ENCODE measurements at places on chromosomes 7 and 10. TPM values are rescaled to one million over a fixed set of nuclear protein-coding genes. Genes with fewer than 3 reads are reported as not detected.

Gene BMI1
- 55.1 TPM for total RNA-seq

DNA sequence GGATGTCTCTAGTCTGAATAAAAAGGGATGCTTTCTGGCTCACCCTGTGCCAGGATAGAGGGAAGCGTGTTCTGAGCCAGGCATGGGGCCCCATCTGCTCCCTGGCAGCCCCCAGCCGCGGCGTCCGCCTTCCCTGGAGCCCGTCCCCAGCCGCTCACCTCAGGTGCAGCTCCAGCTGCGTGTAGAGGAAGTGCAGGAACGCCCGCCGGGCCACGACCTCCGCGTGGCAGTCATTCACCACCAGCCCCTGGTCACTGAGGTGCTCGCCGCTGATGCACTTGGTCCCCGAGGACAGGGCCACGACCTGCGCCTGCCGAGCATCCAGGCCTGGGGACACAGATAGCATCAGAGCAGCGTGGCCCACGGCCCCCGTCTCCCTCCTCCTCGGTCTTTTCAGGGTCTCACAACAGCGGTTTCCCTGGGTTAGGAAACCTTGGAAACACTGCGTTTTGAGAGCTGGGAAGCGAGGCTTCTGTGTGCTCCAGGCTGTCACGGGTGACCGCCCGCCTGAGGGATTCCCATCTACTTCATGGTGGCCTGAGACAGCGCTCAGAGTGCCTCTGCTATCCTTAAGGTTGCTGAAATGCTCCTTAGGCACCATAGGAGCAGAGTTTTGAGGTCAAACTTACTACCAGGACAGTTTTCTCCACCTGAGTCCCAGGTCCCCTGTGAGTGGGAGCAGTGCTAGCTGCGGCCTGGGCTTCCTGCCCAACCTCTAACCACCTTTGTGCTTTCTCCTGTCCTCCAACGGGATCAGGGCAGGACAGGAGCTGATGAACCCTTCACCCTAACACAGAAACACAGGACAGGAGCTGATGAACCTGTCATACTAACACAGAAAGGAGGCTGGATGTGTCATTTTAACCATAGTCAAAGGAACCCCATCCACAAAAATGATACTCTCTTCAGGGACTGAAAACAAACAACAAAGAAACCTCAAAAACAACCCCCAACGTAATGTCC, 186.1 kb downstream of the WDR37 start:
- H3K36me3 ChIP-seq, result no peaks in the 10 kb centered on the region
- no peaks in the 10 kb centered on the region for H3K27me3 ChIP-seq
- H3K4me3 ChIP-seq, result no peak overlapping the region
- H3K4me1 ChIP-seq, result no peaks in the 10 kb centered on the region

DNA sequence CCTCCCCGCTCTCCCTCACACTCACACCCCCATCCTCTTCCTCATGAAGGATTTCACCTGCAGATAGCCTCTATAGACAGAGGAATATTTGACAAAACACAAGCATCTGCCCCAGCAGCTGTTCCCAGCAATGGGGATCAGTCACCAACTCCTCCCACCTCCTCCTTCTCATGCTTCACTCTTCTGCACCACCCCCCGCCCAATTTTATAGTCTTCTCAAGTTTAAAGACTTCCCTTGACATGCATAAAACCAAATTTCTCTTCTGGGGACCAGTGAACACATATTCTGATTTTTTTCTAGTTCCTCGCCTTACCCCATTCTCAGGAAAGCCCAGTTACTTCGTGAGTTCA, 654.4 kb downstream of the LRMDA start:
- DNase-seq, result no peak
- no peaks in the 10 kb centered on the region for H3K4me1 ChIP-seq
- 0 out of 2 replicates have a peak, but pooled peaks cover 3% of the 10 kb centered on the region for H3K27me3 ChIP-seq
- no peak overlapping the region for H3K4me3 ChIP-seq

DNA sequence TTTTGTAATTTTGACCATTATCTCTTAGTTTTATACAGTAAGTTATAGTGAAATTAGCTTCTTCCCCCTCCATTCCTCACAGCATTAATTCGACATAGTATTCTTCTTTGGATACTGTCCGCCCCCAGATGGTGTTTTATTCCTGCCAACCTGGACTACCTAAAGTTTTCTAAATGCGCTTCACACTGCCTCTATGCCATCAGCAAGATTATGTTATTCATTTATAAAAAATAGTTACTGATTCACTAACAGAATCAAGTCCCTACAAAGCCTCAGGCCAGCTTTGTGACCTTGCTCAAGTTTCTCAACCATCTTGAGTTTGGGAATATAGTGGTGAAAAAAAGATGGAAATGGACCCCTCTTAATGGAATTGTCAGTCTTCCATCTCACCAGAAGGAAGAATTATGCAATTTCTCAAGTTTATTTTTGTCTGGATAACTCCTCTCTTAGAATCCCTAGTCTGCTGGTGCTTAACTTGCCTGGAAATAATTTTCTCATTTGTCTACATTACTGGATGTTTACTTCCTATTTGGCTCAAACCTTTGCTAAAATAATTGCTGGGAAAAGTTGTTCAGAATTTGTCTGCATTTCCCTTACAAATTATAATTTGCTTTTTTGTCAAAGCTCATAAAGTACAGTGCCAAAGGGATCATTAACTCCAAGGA, 16.7 kb upstream of the FGL2 start:
- H3K27me3 ChIP-seq, result no peaks in the 10 kb centered on the region
- H3K27ac ChIP-seq, result no peak overlapping the region
- H3K36me3 ChIP-seq, result no peaks in the 10 kb centered on the region
- no peak for DNase-seq

GRCh38 chr7:8343556-8343955, 81.6 kb upstream of the ICA1 start:
- H3K27me3 ChIP-seq, result no peaks in the 10 kb centered on the region
- H3K27ac ChIP-seq, result no peak overlapping the region
- no peak for DNase-seq
- no peaks in the 10 kb centered on the region for H3K4me1 ChIP-seq
- H3K4me3 ChIP-seq, result no peak overlapping the region

GRCh38 chr10:11782793-11783557, 40.2 kb upstream of the PROSER2 start:
- H3K4me1 ChIP-seq, result no peaks in the 10 kb centered on the region
- no peak overlapping the region for H3K4me3 ChIP-seq
- no peak overlapping the region for H3K27ac ChIP-seq
- no peaks in the 10 kb centered on the region for H3K36me3 ChIP-seq
- DNase-seq, result peak; percentile 24

DNA sequence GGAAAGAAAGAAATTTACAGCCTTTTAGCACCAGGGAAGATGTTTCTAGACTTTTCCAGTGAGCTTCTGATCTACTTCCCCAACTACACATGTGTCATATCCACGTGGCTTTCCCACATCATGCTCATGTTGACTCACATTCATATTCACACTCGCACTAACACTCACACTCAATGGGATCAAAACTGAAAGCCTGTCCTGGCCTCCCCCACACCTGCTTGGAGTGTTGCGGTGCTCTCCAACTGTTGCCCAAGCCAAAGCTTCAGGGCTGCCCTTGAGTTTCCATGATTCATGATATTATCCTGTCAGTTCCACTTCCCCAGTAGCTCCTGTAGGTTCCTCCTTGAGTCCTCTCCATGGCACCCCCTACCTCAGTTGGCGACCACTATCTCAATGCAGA, 444.4 kb downstream of the GATA3 start:
- no peak for DNase-seq
- H3K36me3 ChIP-seq, result no peaks in the 10 kb centered on the region
- H3K4me1 ChIP-seq, result no peaks in the 10 kb centered on the region
- H3K27me3 ChIP-seq, result no peaks in the 10 kb centered on the region

- H3K27ac ChIP-seq, result no peak overlapping the region
- no peak for DNase-seq
- no peaks in the 10 kb centered on the region for H3K4me1 ChIP-seq
Measured at GRCh38 chr7:51647486-51647885, 330.9 kb upstream of the COBL start.

Gene UPK3B
- 9.8 TPM for total RNA-seq

Gene HOXA6
- total RNA-seq, result 3.3 TPM

GRCh38 chr10:124921261-124921660, 20.7 kb upstream of the ZRANB1 start:
- H3K4me1 ChIP-seq, result peaks cover 17% of the 10 kb centered on the region
- no peak overlapping the region for H3K27ac ChIP-seq
- H3K27me3 ChIP-seq, result no peaks in the 10 kb centered on the region
- DNase-seq, result no peak
- peaks cover 2% of the 10 kb centered on the region for H3K36me3 ChIP-seq

DNA sequence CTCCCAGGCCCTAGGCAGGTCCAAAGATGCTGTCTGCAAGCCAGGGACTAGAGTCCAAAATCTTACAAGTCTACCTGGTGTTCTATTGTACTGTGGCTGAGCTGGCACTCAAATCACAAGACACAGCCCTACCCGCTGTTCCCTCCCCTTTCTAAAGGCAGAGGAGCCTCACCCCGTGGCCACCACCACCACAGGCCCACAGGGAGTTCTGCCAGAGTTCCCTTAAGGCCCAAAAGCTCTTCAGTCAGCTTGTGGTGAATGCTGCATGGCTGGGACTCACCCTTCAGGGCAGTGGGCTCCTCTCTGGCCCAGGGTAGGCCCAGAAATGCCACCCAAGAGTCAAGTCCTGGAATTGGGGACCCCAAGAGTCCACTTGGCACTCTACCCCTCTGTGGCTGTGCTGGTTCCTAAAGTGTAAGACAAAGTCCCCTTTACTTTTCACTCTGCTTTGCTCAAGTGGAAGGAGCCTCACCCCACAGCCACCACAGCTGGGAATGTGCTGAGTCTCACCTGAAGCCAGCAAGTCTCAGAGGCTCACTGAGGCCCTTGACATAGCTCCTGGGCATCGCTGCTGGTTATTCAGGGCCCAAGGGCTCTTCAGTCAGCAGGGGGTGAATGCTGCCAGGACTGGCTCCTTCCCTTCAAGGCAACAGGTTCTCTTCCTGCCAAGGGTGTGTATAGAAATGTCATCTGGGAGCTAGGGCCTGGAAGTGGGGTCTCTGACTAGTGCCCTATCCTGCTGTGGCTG, 48.8 kb upstream of the PSAP start:
- H3K4me1 ChIP-seq, result peaks cover 10% of the 10 kb centered on the region
- DNase-seq, result no peak
- H3K27ac ChIP-seq, result peak overlapping the region; percentile 25
- no peak overlapping the region for H3K4me3 ChIP-seq
- no peaks in the 10 kb centered on the region for H3K27me3 ChIP-seq

Gene NRAP
- total RNA-seq, result not detected

GRCh38 chr7:107870427-107871000, 20.5 kb upstream of the DLD start:
- H3K4me1 ChIP-seq, result no peaks in the 10 kb centered on the region
- no peak for DNase-seq

- H3K4me3 ChIP-seq, result no peak overlapping the region
- no peak for DNase-seq
- no peaks in the 10 kb centered on the region for H3K36me3 ChIP-seq
- peaks cover 4% of the 10 kb centered on the region for H3K27me3 ChIP-seq
- H3K27ac ChIP-seq, result no peak overlapping the region
- H3K4me1 ChIP-seq, result no peaks in the 10 kb centered on the region
Measured at GRCh38 chr7:51033727-51034520, 251.2 kb upstream of the GRB10 start.

DNA sequence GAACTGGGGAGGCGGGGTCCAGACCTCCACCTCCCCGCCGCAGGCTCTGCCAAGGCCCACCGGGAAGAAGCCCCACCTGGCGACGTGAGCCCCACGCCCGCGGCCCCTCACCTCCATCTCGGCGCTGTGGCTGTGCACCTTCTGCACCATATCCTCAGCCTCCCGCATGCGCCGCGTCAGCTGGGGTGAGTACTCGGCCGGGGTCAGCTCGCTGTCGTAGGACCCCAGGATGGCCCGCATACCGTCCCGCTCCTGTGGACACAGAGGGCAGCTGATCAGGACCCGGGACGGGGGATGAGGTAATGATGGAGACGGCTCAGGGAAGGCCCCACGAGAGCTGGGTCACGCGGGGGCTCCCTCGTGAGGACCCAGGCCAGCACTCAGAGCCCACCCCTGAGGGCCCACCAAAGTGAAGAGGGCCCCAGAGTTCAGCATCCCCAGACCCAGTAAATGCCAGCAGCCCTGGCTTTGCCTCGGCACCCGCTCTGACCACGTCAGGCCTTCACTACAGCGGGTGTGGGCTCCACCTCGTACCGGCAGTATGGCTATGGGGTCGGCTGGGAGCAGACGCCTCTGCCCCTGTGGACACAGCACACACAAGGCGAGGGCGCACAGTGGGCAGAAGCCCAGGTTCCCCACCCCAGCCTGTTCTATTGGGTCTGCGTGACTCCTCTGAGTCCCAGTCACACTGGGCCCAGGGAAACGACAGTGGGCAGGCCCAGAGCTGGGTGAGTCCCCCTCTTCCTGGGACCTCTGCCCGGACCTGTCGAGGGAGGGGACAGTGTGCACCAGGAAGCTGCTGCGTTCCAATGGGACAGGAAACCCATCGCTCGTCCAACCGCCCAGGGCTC, 218.1 kb downstream of the MAD1L1 start:
- H3K4me1 ChIP-seq, result no peaks in the 10 kb centered on the region
- H3K4me3 ChIP-seq, result no peak overlapping the region
- no peaks in the 10 kb centered on the region for H3K36me3 ChIP-seq
- no peak for DNase-seq
- H3K27ac ChIP-seq, result no peak overlapping the region
- no peaks in the 10 kb centered on the region for H3K27me3 ChIP-seq

- peaks cover 9% of the 10 kb centered on the region for H3K27me3 ChIP-seq
- no peak for DNase-seq
- H3K27ac ChIP-seq, result no peak overlapping the region
- no peak overlapping the region for H3K4me3 ChIP-seq
Measured at GRCh38 chr10:101218351-101219138, 10.7 kb downstream of the LBX1 start.

DNA sequence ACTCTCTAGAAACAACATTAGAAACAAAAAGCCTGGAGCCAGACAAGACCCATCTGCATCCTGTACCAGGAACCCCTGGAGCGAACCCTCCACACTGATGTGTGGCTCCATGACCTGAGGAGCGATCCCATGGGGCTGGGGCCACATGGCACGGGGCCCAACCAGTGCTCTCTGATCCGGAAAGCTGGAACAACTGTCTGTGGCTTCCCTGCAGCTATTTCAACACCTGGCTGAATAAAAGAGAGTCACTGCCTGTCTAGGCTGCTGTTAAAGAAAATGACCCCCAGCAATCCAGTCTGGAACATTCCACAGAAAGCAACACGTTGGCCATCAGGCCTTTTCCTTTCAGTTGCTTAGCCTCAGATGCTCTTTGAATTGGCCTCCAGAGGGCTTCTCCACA, 20.9 kb downstream of the UROS start:
- no peaks in the 10 kb centered on the region for H3K4me1 ChIP-seq
- no peak for DNase-seq
- H3K27me3 ChIP-seq, result no peaks in the 10 kb centered on the region
- H3K27ac ChIP-seq, result no peak overlapping the region
